CMK (cell line): ENCODE measurements at places on chromosomes 7 and 10.

- no peak for DNase-seq
These were observed 240.7 kb downstream of the COBL start for GRCh38 chr7:51075681-51076580.

- no peak for DNase-seq
These were observed 95.8 kb downstream of the PARD3 start for GRCh38 chr10:34719328-34719727.

DNA sequence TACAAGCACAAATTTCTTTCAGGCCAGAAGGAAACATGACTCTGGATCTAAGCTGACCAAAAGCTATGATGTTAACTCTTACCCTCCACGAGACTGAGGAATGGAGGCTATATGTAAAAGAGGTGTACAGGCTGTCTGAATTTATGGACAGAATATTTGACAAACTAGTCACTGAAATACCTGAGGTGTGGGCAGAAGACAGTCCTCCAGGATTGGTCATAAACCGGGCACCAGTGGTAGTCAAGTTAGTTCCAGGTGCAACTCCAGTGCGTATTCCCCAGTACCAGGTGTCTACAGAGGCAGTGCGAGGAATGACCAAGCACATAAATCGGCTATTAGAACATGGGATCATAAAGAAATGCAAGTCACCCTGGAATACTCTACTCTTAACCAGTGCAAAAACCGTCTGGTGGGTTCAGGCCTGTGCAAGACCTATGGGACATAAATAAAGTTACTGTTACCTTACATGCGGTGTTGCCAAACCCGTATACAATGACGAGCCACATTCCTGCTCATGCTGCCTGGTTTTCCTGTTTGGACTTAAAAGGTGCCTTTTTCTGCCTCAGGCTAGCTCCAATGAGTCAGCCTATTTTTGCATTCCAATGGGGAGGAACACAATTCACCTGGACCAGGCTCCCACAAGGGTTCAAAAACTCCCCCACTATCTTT, 6.7 kb upstream of the CYREN start:
- DNase-seq: no peak

DNA sequence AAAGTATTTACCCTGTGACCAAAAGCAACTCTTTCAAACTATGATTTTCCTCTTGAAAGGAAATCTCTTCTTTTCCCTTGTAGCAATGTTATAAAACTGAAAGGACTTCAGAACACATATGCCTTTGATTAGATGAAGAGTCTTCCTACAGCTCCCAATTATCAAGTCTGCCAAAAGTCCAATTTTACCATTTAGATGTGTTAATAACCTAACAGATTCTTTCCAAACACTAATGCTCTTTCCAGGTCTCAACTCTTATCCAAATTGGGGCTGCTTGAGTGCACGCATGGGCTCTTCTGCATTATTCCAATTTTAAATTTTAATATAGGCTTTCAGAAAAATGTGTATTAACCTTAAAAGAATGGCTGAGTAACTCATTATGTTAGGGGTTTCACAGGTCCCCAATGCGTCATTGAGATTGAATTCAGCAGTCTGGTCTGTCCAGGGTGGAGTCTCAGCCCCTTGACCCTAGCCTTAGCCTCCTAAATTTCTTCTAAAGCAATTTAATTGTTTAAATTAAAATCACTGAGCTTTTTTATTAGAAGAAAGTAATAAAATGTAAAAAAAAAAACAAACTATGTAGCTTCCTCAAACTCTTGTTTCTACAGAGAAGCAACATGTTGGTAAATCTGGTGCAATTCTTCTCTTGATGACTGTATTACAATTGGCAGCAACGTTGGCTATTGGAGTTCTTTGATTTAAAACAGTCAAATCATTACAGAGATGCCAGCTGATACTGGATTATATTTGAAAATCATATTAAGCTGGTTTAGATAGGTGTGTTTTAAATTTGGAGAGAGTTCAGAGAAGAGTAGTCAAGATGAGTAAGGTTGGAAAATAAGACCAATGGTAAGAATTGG, 170.4 kb downstream of the DKK1 start:
- no peak for DNase-seq

- no peak for DNase-seq
These were observed 1.8 kb downstream of the GSTO1 start for GRCh38 chr10:104256335-104256961.

GRCh38 chr10:71974489-71975021, 10.4 kb downstream of the CHST3 start:
- DNase-seq: no peak

DNA sequence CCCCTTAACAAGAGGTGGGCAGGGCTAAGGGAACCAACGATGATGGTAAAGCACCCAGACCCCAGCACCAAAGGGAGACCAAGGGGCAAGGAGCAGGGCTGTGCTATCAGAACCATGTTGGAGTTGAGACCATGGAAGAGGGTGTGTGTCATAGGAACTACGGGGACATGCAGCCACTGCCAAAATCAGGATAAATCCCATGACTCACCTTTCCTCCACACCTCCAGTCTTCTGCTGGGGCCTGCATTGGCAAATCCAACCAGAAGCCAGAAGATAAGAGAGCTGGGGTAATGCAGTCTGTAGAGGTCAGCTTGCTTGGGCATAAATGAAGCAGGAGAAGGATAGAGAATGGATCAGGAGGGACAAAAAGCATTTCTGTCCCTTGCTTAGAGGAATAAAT, 42.7 kb upstream of the SMARCD3 start:
- DNase-seq: no peak

DNA sequence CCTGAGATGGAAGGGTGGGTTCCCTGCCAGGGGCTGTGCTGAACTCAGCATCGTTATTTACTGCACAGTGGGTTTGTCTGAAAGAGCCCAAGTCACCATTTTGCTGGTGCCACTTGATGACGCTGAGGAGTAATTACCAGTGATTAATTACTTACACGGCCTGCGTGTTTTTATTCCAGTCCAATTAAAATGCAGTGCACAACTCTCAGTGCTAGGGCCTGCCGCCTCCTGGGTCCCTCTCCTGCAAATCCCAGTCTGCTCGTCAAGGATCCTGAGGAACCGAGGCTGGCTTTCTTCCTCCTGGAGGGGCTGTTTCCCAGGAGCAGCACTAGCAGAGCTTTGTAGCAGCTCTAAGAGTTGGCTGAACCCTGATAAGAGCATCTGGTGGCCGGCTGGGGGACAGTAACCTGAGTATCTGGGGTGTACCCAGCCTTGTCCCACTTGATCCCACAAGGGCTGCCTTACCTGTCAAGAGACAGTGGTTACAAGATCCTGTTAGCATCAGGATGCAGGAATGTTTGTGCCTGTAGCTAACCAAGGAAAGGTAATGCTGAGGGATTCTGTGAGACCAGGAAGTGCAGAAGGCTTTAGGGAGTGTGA, 45.1 kb upstream of the LRRC4 start:
- DNase-seq: no peak

GRCh38 chr7:150388306-150388705, 9.2 kb downstream of the ZNF775 start:
- DNase-seq: no peak

- DNase-seq: no peak
These were observed 186.4 kb downstream of the NPSR1 start for GRCh38 chr7:34844406-34844805.

- DNase-seq: no peak
These were observed 166.9 kb downstream of the PTPRN2 start for GRCh38 chr7:158420591-158421340.

- no peak for DNase-seq
These were observed 34.6 kb upstream of the AOAH start for GRCh38 chr7:36758879-36759278.

DNA sequence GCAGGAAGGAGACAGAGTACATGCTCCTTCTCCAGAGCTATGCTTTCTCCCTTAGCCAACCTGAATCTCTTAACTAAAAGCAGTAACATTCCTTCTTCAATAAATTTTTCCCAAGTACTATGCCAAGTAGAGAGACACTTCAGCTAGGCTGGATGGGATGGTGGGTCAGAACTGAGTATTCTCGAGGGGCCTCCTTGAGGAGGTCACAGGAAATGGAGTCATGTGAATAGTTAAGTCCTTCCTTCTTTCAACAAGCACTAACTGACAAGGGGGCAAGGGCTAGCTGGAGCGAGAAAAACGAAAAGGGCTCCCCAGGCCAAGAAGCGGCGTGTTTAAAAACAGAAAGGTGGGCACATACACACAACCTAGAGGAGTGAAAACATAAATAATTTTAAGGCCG, 5.5 kb downstream of the RSU1 start:
- no peak for DNase-seq

DNA sequence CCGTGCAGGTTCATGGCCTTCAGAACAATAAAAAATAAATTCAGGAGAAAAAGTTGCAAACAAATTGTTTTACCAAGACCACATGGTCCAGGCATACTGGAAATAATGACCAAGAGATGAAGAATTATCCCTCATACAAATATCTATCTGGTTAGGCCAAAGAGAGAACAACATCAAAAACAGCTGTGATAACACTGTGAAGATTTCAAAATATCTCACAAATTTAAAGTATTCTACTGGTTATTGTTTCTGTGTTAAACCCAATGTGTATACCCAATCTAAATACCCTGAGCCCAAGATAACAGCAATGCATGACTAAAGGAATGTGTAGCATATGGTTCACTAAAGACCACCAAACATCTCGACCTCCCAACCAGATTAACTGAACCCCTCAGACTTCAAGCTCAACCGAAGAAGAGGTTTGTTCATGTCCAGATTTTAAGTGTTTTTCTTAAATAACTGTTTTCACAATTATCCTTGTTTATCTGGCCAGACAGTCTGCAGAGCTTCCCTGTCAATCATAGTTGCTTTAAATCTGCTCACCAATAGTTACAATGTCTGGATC, 10.9 kb downstream of the OR9A2 start:
- no peak for DNase-seq

DNA sequence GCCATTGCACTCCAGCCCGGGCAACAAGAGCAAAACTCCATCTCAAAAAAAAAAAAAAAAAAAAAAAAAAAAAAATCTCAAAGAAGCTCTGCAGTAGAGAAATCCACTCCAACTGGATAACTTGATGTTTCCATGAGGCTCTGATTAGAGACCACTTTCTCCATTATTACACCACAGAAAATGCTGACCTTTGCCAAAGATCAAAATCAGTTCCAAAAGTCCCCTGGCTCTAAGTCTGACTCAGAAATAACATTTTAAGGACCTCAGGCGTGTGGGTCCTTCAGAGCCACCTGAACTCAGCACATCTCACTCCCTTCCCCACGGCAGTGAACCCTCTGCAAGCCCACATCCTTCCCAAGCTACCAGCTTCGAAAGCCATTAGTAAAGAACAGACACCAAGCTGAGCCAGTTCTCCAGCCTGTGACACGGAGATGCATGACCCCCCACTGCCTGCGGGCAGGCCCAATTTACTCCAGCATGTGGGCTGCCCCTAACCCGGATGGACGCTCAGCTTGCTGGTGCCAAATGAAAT, 13.8 kb upstream of the TMEM120A start:
- no peak for DNase-seq

DNA sequence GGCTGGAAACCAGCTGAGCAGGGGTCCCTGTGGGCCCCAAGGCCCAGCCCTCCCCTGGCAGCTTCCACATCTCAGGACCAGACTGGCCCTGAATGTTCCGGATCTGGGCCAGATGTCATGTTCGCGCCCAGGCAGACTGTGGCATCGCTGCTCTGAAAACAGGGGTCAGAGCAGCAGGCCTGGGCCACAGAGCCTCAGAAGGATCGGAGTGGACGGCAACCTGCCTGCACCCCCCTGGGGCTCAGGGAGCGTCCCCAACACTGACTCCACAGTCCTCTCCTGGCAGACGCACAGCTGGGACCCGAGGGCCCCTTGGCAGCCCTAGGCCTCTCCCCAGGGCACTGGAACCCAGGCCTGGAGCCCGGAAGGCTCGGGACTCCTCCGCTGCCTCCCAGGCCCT, 91.3 kb upstream of the DNAAF5 start:
- no peak for DNase-seq

GRCh38 chr7:101390901-101391301, 28.2 kb downstream of the COL26A1 start:
- DNase-seq: peak; percentile 74

DNA sequence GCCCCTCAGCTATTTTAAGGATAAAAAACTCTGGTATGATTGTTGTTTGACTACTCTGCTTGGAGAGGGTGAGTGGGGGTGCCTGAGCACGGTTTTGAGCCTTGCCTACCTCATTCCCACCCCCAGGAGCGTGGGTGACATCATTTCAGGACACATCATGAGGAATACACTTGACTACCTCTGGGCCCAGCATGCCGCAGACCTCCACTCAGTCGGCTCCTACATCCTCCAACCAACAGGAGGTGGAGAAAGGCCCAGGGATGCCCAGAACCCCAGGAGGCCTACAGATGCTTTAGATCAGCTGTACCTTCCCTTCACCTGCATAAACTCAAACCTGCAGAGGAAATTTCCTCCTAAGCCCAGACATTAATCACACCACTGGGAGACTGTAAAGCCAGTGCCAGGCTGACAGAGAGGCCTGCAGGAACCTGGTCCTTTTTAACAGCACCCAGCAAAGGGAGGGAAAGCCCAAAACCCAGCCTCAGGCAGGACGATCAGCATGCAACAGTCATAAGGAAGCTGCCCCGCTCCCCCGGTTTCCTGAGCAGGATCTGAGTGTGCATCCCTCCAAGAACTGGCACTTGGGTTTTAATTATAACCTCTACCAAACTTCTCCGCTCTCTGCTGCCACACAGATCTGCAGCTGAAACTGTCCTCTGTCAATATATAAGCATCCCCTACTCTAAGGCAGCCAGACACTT, 61.7 kb upstream of the ZNRF2 start:
- no peak for DNase-seq

- DNase-seq: no peak
These were observed 24.0 kb downstream of the ZNRF2 start for GRCh38 chr7:30308389-30308788.

- no peak for DNase-seq
These were observed 29.8 kb upstream of the FGFR2 start for GRCh38 chr10:121627876-121628581.

GRCh38 chr7:127755521-127755920, 103.5 kb downstream of the SND1 start:
- DNase-seq: no peak

GRCh38 chr7:150668472-150668911, 17.0 kb upstream of the GIMAP2 start:
- DNase-seq: no peak

DNA sequence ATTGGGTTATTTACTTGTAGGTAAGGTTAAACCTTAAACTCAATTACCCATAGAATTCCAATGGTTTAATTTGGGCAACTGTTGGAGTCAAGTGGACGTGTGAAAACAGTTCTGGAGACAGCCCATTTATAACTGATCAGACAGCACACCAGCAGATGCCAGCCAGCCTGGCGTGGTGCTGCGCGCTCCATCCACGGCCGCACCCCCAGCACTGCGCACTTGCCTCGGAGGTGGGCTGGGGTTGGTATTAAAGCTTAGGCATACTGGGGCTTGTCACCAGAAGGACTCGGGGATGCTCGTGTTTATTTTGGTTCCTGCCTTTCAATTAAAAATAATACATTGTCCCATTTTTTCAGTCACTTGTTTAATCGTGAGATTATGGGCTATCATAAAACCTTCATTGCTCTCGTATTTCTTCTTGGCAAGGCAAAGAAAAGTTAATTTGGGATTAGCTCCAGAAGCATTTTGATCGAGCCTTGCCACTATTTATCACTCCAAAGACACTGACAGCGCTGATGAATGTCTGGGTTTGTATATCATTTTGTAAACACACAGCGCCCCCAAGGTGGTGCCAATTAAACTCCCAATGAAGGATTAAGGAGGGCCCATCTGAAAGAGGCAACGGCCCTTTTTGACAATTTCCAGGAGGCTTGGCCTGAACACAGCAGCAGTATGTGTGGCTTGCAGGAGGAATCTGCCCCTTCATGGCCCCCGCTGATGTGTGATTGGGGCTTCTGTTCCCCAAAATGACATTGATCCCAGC, 204.5 kb upstream of the CXCL12 start:
- DNase-seq: no peak

GRCh38 chr10:97764519-97764931, 7.3 kb downstream of the SFRP5 start:
- DNase-seq: no peak

GRCh38 chr7:74665296-74665938, 7.9 kb downstream of the GTF2I start:
- no peak for DNase-seq
